Germinal center (tissue), 1 donor: ENCODE measurements at places on chromosomes 7 and 10.

DNA sequence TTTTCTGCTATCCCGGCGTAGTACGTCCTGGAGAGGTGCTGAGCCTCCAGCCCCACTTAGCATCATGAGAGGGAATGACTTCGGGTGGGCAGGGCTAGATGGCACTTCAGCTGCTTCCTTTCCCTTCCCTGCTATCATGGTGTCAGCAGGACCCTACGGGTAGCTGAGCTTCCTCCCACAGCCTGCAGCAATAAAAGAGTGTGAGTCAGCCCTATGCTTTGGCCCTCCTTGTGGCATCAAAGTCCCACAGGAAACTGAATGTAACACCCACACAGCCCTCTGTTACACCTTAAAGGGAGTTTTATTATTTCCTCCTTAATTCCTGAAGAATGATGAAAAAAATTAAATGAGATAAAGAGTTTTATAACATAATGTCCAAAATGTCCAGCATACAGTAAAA, 458.1 kb downstream of the RPS24 start:
- no peak for DNase-seq

DNA sequence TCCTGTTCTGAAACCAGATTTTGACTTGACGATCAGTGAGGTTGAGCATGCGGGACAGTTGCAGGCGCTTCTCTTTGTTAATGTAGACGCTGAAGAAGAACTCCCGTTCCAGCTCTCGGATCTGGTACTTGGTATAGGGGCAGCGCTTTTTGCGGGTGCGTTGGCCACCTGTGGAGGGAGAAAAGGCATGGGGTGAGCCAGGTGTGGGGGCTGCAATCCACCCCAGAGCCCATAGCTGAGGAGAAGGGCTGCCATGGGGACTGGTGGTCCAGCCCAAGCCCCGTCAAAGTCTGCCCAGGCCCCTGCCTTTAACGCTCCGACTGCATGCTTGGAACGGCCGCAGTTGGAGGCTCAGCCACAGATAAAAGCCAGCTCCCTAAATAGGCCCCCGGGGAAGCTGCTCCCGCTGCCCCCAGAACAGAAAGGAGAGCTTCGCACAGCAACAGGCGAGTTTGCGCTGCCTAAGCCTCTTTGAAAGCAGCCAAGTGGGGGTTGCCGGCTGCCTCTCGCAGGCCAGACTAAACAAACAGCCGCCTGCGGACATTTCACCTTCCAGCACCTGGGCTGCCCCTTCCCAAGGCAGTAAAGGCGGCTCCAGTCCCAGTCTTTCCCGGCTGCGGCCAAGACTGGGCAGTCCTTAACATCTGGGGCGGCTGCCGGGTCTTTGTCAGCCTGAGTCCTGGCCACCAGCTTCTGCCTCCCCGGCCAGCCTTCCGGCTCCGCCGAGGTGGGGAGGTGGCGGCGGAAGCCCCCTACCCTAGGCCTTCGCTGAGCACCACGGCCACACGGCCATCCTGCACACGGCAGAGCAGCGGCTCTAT, 2.0 kb downstream of the HOXA11 start:
- DNase-seq, result no peak

DNA sequence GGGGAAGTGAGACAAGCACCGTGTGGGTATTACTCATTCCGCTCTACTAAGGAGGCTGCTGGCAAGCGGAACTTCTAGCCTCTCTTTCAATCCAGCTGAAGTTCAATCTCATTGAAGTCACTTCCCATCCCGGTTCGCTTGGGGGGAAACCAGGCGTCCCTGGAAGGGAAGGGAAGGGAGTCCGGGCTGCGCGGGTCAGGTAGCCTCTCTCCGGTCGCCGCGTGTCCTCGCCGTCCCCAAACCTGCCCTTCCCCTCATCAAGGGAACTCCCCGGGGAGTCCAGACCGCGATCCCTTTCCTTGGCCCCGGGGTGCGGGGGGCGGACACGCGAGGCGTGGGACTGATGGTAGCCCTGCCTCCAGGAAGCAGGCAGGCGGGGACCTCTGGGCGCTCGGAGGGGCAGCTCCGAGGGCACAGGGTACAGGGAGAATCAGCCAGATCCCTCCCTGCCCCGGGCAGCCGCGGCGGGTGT, 598 bp upstream of the ZEB1 start:
- peak; percentile 86 for DNase-seq

DNA sequence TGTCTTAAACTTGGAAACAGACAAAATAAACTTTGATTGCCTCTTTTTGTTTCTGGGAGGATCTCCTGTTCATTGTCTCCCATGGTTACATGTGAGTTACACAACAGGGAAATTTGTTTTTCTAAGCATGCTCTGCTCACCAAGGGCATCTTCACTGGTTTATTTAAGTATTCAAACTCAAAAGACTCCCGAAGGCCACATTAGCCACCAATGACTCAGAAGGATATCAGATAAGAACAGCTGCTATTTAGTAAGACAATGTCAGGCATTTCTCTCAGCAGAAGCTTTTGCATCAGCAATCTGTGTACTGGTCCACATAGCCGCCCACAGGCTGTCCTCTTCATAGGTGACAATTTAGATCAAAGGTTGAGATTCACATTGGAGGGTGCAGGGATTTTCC, 19.3 kb downstream of the OR6B1 start:
- no peak for DNase-seq

- no peak for DNase-seq
Observed at GRCh38 chr10:30046476-30046875, 12.9 kb downstream of the JCAD start.

DNA sequence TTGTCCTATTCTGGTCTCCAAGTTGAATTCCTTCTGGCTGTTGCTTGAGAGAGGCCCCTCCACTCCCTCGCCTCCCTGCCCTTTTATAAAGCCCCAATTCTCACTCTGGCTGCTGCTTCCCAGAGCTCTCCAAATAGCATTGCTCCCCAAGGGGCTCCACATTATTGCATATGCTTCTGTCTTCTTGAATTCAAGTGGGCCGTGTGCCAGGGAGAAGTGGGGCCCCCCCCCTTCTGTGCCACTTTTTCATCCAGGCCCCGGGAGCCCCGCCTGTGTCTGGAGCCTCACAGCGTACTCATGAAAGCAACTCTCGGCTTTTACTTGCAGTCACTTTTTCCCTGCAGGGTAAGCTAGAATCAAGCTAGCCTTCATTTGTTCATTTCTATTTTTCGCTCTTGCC, 265.1 kb downstream of the CCSER2 start:
- DNase-seq, result no peak

DNA sequence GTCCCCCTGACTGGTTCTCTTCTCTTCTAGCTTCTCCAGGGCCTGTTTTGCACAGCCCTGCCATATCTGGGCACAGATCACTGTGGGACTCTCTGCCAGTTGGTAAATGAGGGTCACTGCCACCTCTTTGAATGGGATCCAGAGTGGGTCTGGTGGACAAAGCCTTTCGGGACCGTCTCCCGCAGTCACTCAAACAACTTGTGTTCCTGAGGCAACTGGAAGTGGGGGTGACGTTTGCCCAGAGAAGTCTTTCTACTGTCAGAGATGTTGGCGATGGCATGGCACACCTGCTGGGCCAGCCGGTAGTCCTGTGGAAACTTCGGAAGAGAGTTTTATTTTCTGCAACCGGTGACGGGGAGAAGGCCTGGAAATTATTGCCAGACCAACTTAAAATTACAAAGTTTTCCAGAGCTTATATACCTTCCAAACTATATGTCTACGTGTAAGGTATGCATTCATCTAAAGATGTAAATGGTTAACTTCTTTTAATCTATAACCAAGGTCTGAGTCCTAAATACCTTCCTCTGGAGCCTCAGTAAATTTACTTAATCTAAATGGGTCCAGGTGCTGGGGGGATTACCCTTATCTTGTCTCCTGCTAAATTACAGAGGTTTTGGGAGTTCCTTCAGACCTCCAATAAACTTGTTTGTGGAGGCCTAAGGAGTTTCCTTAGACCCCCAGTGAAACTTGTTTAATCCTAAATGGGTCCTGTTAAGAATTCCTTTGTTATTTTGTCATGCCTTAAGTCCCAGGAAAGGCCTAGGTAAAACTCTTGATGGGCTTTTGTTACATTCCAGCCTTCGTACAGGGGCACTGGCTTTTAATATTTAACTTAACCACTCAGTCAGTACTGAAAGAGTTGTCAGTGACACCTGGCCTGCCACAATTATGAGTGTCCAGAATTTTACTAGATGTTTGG, 94.0 kb downstream of the NPSR1 start:
- no peak for DNase-seq
